Adrenal gland (tissue), 19 donors: ENCODE measurements at places on chromosomes 16 and 17. TPM values are rescaled to one million over a fixed set of nuclear protein-coding genes. Genes with fewer than 3 reads are reported as not detected.

Gene HSD17B2
- 0.16 TPM for polyA plus RNA-seq

Gene ITGB4
- polyA plus RNA-seq = 12.5 TPM

DNA sequence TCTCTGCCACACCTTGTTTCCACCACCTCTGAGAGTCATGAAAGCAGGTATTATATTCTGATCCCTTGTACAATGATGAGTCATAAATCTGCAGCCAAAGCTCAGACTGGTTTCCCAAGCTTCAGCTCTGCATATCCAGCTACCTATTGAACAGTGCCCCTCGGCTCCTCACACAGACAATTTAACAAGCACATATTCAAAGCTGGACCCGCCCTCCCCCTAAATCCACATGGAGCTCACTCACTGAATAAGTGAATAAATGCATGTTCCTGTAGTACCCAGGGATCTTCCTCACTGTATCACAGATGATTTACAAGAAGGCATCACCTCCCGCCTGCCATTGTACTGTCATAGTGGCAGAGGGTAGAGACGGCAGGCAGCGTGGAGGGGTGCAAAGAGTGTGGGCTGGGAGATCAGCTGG, 516.4 kb downstream of the GRIN2A start:
- DNase-seq = no peak

DNA sequence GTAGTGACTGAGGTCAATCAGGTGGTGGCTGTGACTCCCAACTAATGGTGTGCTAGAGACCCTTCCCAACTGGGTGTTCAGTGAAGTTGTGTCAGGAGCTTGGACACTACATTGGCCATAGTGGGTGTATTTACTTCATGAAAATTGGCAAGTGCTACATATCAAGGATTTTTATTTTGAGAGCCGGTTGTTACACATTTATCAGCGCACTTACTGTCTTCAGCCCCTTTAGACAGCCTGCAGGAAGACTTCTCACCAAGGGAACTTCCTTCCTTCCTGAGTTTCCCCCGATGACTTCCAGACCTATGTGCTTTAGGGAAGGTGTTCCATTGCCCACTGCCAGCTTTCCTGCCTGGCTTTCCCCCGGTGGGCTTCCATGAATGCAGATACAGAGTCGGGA, 261.2 kb downstream of the CBLN1 start:
- no peak for DNase-seq

Gene SGCA
- polyA plus RNA-seq = 5.2 TPM
